ENCODE measurements at places on chromosomes 5 and 9. TPM values are rescaled to one million over a fixed set of nuclear protein-coding genes. Genes with fewer than 3 reads are reported as not detected.

DNA sequence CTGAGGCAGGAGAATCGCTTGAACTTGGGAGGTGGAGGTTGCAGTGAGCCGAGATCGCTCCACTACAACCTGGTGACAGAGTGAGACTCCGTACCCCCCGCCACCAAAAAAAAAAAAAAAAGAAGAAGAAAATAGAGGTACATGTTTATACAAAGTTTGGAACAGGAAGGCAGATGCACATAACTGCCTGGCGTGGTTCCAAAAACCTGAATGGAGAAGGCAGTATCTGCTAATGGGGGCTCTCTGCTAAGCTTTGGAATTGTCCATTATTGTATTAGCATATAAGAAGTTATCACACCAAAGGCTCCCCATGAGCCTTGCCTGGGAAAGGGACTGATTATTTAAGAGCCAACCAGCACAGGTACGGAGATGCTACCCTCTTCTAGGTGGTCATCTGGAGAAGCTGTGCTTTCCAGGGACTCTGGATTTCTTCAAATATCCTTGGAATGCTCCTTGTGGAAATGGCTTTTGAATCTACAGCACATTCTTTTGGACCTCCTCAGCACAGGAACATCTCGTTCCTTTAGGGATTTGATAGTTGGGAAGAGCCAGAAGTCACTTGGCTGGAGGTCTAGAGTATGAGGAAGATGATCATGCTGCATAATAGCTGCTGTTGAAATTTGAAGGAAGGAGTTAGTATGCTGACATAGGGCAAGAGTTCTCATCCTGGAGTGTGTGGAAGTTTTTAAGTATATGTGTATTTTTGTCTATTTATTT, 42.5 kb upstream of the ABCA1 start:
- no peak for DNase-seq

GRCh38 chr9:89461265-89461664, 36.6 kb downstream of the SEMA4D start:
- no peak for DNase-seq

GRCh38 chr9:126401107-126401506, 74.5 kb downstream of the MVB12B start:
- DNase-seq, result no peak

- peak; percentile 14 for DNase-seq
Observed at GRCh38 chr5:65461490-65461889, 20.2 kb downstream of the ADAMTS6 start.

- DNase-seq, result no peak
Observed at GRCh38 chr9:125258832-125259534, 2.6 kb upstream of the GAPVD1 start.

DNA sequence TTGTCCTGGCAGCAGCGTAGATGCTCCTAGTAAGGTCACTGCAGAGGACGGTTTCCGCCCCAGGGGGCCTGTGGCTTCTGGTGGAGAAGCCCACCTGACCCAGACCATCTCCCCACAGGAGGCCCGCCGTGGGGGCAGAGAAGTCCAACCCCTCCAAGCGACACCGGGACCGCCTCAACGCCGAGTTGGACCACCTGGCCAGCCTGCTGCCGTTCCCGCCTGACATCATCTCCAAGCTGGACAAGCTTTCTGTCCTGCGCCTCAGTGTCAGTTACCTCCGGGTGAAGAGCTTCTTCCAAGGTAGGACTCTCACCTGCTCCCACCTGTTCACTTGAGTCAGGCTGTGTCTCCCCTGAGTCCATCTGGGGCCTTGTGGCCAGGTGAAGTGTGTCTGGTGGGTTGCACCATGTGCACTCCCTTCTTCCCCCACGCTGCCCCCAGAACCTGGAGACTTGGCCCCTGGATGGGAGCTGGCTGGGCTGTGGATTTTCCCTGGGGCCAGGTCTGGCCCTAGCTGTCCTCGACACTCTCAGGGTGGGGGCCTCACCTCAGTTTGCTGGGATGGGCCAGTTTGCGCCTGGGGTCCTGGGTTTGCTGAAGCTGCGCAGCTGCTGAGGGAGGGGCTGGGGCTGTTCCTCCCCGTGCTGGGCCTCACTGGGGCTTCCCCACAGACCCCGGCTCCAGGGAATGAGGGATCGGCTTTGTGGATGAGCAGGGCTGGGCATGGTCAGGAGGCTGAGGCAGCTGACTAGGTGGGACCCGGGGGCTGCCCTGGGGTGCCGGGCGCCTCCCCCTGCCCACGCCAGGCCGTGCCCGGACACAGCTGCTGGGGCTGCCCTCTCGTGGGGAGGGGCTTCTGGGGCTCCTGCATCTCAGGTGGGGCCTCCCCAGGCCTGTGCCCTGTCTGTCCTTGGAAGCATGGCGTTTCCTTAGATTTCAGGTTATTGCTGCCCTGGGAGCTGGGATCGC, 32.4 kb downstream of the AHRR start:
- DNase-seq, result no peak

Gene MTRR
- total RNA-seq, result 52.1 TPM

Gene FRMPD1
- not detected for total RNA-seq
